ENCODE measurements at places on chromosomes 12 and 14.

DNA sequence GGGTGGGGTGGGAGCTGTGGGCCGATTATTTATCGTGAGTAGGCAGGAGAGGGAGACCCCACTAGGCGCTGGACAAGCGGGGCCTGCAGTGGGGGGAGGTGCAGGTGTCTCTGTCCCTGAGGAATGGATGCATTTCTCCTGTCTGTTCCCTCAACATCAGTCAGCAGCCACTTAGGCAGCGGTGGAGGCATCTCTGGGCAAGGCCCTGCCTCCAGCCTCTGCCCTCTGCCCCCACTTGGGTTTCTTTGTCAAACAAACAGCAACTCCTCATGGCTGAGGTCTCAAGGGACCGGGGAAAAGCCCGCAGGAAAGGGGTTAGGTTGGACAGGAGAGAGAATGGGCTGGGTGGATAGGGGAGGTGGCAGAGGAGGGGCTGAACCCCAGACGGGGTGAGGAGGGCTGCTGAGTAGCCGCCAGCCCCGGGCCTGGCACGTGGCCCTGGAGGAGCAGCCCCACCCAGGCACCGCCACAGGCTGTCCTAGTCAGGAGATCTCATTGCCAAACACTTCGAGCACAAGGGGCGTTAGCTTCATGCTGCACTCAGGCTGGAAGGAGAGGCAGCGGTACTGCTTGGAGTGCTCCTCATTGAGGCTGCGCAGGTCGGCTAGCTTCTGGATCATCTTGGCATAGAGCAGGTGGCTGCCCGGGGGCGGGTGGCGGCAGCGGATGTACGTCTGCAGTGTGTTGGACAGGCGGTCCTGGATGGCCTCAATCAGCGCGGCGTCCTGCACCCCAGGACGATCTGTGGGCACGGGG, 24.7 kb upstream of the HDAC7 start:
- DNase-seq: no peak

DNA sequence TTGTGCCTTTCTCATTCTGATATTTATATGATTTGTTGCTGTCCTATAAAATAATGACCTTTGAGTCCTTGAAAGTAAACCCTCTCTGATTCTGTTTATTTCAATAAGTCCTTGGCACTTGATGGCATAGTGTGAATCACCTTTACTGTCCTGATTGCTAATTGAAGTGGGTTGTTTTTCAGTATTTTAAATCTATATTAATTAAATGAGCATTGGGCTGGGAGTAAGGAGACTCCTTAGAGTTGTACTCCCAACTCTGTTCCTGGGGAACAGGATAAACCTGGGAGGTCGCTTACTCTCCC, 235.7 kb downstream of the EGLN3 start:
- no peak for DNase-seq

DNA sequence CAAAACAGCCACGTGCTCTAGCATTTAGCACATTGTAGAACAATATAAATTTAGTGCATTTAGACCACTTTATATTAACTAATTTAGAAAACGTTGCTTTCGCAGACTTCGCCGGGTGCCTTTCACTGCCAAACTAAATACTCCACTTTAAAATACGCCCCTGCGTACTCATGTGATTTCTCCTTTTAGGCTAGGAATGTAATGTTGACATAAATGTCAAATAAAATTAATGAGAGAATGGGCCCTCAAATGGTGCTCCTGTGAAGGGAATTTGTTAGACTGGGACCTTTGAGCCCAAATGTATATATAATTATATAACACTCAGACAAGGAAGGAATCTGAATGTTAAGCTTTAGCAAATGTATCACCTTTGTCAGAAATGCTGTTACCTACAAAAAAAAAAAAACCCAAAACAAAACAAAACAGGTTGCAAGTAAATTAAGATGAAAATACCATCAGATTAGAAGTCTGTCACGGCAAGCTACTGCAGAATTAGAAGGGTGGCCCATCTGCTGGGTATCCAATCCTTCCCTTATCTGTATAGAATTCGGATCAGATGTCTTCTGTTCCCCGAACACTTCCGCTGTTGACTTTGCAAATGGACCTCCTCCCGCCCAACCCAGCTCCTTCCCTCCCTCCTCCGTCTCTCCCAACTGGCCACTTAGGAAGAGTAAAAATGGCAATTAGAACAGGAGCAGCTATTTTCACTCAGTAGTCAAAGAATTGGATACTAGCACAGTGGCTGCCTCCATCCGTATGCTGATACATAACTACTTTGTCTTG, 159.3 kb upstream of the FOXN3 start:
- DNase-seq: no peak

DNA sequence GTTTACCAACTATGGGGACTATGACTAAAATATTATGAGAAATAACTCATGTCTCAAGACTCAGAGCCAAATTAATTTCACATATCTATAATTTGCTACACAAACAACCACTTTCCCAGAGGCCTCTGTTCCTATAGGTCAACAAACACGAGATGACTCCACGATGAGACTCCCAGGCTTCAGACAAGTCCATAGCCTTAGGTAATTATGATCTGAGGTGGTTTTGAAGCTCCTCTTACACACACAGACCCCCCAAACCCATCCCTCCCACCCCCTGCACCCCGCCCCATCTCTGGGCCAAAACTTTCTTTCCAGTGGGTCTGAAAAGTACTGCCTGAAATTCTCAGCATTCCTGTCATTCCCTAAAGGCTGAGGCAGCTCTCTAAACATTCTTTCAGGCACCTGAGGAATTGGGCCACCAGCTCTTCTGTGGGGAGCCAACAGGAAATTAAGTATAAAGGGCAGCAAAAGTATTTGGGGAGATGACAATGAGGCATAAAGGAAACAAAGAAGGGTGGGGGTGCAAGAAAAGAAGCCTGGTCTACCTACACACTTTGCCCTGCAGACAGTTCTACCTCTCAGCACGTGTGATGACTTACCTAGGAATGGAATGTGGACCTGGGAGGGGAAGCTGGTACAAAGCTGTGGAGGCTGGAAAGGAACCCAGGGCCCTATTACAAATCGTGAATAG, 143.6 kb downstream of the PAWR start:
- DNase-seq: peak; percentile 79

GRCh38 chr12:115817389-115817788, 460.1 kb downstream of the MED13L start:
- no peak for DNase-seq

- DNase-seq: no peak
Measured at GRCh38 chr12:23703051-23703450, 246.4 kb downstream of the SOX5 start.

DNA sequence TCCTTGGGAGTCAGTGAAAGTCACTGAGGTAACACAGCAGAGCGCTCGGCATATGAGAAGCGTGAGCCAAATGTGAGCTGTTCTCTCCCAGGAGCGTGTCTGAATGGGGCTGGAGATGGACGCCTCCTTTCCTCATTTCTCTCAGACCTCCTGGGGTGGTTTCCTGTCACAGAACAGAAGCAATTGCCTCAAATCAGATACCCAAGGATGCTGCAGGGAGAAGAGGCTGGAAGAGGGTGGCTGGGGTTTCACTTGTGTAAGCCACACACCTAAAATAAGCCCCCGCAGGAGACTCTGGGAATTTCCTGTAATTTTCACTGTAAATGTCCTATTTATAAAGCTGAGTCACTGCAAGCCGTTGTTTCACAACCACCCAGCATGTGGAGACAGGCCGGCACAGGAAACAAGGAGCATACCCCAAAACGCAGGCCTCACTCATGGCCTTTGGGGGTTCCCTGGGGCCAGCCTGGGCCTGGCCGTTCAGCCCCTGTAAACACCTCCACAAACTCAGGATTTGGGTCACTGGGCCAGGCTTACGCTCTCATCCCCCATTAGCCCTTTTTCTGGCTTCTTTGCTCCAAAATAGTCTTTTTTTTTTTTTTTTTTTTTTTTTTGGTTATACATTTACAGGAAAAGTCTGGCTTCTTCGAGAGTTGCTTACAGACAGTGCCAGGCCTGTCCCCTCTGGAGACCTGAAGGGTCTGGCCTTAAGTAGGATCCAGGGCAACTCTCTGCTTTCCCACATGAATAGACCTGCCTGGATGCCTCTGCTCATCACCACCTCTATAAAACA, 55.3 kb downstream of the VCPKMT start:
- DNase-seq: peak; percentile 91

DNA sequence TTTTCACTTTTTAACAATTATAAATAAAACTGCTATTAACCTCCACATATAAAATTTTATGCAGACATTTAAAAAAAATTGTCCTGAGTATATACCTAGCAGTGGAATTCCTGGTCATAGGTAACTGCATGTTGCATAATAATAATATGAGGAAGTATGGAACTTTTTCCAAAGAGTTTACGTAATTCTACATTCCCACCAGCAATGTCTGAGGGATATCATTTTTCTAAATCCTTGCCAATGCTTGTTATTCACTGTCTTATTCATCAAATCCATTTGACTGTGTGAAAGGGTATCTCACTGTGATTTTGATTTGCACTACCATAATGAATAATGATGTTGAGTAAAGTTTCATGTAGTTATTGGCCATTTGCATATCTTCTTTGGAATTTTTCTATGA, 393.8 kb downstream of the LRFN5 start:
- DNase-seq: no peak

DNA sequence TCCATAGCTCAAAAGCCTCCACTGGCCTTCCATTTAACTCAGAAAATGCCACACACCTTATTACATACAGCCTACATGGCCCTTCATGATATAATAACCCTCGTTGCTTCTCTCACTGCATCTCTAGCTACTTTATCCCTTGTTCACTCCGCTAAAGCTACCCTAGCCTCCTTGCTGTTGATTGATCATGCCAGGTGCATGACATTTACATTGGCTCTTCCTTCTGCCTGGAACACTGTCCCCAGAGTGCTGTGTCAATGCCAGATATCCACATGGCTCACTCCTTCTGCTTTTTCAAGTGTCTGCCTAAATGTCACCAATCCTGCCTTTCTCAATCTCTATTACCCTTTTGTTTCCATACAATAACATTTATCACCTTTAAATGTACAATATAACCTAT, 58.3 kb downstream of the CAND1 start:
- no peak for DNase-seq

- no peak for DNase-seq
Measured at GRCh38 chr12:63882844-63883243, 38.3 kb downstream of the SRGAP1 start.

GRCh38 chr12:46659032-46659650, 166.7 kb downstream of the SLC38A4 start:
- DNase-seq: peak; percentile 18

DNA sequence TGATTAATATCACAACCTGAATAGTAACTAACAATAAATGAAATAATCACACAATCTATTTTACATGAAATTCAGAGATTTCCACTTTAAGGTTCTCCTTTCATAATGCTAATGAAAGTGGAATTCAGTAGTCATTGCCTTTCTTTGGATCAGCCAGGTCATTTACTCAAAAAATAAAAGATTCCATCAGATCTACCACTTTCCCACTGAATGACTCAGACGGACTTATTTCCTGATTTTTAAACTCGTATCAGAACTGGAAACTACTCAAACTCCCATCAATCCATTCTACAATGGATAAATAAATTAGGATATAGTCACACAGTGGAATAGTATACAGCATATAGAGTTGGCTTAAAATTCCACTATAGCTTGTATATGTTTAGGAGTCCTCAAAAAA, 237.1 kb downstream of the MED13L start:
- DNase-seq: no peak

- peak; percentile 70 for DNase-seq
Measured at GRCh38 chr14:71328183-71328582, 420.9 kb downstream of the PCNX1 start.

DNA sequence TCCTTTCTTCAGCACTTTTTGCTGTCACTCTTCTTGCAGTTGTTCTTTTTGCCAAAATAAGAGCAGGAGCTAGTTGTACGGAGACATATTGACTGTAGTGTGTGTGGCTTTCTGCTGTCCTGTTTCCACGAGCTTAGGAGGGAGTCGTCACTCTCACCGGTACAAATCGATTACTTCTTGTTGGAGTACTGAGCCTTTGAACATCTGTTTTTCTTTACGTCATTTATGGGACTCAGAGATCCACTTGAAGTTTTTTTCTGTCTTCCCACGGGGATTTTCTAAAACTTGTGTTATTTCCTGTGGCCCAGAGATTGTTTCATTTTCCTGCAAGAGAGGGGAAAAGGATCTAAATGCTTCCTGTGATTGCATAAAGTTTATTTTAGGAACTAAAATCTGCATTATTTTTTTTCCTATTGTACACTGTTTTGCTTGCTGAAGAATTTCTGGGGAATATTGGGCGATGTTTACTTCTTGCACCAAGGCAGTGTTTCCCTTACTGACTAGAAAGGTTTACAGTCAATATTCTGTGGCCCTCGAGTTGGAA, 199.8 kb upstream of the ARHGAP5 start:
- DNase-seq: no peak

DNA sequence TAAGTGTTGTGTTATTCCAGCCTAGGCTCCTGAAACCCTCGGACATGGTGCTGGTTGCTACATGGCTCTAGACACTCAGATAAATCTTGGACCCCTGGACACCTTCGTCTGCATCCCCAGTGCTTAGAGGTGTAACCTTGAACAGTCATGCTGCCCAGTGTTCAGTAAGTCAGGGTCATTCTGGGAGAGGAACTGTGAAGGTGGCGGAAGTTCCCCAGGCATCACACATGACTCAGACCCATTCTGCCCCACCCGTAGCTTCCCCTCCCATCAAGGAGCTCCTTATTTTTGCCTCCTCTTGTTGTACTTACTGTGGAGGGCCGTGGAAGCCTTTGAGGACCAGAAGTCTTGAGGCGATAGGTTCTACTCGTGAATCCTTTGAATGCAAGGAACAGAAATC, 18.1 kb upstream of the SSPN start:
- no peak for DNase-seq

DNA sequence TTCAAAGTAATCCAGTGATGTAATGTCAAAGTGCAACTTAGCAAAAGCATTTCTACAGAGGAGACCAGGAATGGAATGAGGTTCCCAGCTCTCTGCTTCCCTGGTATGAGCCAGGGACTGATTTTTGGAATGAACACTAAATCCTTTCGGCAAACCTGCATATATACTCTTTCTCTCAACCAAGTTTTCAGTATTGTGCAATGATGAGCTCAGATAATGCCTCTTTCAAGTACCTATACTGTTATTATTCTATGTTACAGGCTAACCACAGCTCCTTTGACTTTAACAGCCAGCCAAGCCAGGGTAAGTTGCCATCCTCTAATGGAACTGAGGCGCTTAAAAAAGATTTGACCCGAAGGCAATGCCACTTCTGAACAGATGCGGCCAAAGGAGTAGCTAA, 104.9 kb upstream of the FSCB start:
- DNase-seq: no peak

- no peak for DNase-seq
Measured at GRCh38 chr12:119302451-119303080, 32.0 kb upstream of the CCDC60 start.

All from amniotic epithelial cell (primary cell).